Ovary (tissue), 10 donors: ENCODE measurements at places on chromosomes 3 and 15. TPM values are rescaled to one million over a fixed set of nuclear protein-coding genes. Genes with fewer than 3 reads are reported as not detected.

CD96 gene
- 3.0 TPM for polyA plus RNA-seq

- no peak for DNase-seq
Observed at GRCh38 chr3:133127381-133127780, 89.2 kb downstream of the TMEM108 start.

TRIM59 gene
- polyA plus RNA-seq = 2.6 TPM

DNA sequence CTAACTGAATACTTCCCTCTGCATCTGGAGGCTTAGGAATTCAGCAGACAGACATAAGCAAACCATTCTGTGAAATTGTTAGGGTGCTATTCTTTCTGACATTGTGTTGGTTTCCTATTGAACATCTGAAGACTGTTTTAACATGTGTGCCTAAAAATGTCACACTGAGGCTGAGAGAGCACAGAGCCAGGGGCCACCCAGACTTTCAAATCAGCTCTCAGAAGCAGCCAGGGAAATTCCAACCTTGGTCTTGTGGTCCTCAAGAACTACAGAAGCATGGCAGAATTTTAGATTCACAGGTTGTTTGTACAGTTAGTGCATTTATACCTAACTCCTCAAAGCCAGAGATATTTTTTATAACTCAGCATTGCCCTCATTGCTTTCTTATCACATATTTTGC, 929.2 kb upstream of the CFAP20DC start:
- no peak for DNase-seq

GRCh38 chr3:177357352-177358090, 160.2 kb upstream of the TBL1XR1 start:
- DNase-seq = peak; percentile 20
